Liver (tissue), 10 donors: ENCODE measurements at places on chromosomes 1 and 21. TPM values are rescaled to one million over a fixed set of nuclear protein-coding genes. Genes with fewer than 3 reads are reported as not detected.

Gene MAN1C1
- total RNA-seq, result 9.3 TPM

Gene TMEM61
- not detected for total RNA-seq

DNA sequence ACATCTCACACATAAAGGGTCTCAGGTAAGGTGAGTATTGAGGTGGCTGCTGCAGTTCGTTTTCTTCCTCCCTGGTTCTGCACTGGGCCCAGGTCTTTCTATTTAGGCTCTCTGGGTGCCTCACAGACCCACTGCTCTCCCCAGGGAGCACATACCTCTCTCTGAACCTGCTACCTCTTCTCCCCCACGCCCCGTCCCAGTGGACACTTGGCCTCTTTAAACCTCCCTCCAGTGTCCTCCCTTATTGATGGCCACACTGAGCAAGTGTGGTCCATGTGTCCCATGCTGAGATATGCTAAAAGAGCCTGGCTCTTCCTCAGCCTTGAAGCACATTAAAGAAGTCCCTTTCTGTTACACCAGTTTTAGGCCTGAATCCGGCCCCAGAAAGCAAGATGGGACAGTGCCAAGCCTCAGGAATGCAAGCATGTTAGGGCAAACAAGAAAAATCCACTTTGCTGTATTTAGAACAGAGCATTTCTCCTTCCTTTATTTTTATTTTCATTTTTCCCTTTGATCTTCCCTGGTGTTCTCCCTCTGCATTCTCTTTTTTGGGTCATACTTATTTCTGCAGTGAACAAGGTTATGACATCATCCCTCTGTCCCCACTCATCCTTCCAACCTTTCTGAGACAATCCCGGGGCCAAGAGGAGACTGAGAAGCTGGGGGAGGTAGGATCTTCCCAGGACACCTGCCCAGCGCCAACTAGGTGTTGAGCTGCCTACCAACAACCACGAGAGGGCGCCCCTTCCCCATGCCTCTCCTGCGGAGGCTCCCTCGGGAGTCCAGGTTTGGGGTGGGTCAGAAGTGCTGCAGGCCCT lies 5.0 kb upstream of the CHI3L2 start:
- H3K4me1 ChIP-seq, result no peaks in the 10 kb centered on the region
- DNase-seq, result peak; percentile 79
- no peak overlapping the region for H3K27ac ChIP-seq
- H3K27me3 ChIP-seq, result no peaks in the 10 kb centered on the region

DNA sequence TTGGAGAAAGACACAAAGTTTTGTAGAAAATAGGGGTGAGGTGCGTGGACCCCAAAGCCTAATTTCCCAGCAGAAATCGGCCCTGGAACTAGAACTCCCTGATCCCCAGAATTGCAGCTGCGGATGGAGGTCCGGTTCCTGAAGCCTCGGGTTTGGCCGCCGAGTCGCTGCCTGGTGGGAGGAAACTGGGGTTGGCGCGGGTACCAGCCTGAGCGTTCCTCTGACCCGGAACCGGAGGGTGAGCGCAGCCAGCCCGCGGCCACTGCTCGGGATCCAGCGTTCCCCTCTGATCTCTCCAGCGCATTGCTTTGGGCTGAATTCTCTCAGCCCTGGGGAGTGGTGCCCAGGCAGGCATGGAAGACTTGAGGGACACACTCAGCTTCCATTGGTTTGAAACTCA lies 1.6 kb downstream of the ST6GALNAC5 start:
- DNase-seq, result no peak
- peaks cover 14% of the 10 kb centered on the region for H3K4me1 ChIP-seq
- H3K27ac ChIP-seq, result no peak overlapping the region
- H3K4me3 ChIP-seq, result no peak overlapping the region

DNA sequence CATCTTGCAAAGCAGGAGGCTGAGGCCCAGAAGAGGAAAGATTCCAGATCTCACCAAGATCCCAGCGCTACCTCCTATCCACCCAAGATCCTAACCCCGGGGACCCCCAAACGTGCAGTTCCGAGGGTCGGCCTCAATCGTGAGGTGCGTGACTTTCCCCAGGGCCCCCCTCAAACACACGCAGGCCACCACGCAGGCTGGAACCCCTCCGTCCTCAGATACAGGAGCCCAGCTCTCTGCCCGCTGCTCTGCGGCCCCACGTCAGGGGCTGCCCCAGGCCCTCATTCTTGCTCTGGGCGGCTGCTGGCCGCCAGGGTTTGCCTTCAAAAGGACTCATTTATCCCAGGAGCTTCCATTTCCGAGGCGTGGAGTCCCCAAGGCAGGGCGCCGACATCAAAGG lies 39.9 kb downstream of the KRTAP10-1 start:
- no peaks in the 10 kb centered on the region for H3K4me1 ChIP-seq
- DNase-seq, result no peak
